ENCODE measurements at places on chromosomes 5 and 9. TPM values are rescaled to one million over a fixed set of nuclear protein-coding genes. Genes with fewer than 3 reads are reported as not detected.

DNA sequence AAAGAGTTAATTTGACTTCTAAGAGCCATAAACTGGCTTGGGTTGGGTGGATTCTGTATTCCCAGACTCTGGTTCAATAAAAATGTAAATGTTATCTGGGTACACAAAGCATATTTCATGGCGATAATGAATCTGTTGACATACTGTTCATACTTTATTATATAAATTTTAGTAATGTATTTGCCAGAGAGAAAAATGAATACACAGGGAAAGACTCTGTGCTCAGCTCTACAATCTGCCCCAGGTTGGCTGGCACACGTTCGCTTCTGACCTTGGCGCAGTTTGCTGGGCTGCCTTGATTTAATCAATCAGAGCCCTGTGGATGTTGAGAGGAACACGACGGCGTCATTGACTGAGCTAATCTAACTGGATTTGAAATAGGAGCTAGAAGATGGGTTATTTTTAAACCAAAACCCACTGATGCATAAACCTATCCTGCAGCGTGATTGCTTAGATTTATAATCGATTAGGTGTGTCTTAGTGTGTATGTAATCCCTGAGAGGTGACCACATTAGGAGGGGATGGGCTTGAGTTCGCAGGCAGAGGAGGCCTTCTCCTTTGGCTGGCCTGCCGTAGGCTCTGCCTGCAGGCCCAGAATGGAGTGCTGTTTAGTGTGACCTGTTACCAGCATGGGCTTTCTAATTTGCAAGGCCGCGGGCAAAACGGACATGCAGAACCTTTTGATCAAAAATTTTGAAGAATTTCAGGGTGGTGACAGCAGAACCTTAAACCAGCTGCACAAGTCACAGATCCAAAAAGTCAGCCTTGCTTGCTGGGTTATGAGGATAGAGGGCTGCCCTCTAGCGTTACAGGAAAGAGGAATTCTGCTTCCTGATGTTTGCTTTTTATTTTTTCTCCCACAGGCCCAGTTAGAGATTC is 3.9 kb upstream of the ADCY2 start:
- H3K27ac ChIP-seq, result no peak overlapping the region
- peaks cover 9% of the 10 kb centered on the region for H3K27me3 ChIP-seq
- H3K4me1 ChIP-seq, result no peaks in the 10 kb centered on the region
- H3K4me3 ChIP-seq, result no peak overlapping the region
- no peaks in the 10 kb centered on the region for H3K36me3 ChIP-seq

- peak overlapping the region; percentile 82 for H3K4me3 ChIP-seq
- H3K27me3 ChIP-seq, result no peaks in the 10 kb centered on the region
- DNase-seq, result peak; percentile 72
- peaks cover 8% of the 10 kb centered on the region for H3K4me1 ChIP-seq
- peaks cover 20% of the 10 kb centered on the region for H3K36me3 ChIP-seq
- H3K27ac ChIP-seq, result peak overlapping the region; percentile 90
These were observed 9.0 kb upstream of the PHF2 start for GRCh38 chr9:93567271-93567959.

GRCh38 chr5:89991592-89991991 is 418.0 kb downstream of the CETN3 start:
- DNase-seq, result no peak
- peaks cover 11% of the 10 kb centered on the region for H3K4me1 ChIP-seq
- no peak overlapping the region for H3K4me3 ChIP-seq

DNA sequence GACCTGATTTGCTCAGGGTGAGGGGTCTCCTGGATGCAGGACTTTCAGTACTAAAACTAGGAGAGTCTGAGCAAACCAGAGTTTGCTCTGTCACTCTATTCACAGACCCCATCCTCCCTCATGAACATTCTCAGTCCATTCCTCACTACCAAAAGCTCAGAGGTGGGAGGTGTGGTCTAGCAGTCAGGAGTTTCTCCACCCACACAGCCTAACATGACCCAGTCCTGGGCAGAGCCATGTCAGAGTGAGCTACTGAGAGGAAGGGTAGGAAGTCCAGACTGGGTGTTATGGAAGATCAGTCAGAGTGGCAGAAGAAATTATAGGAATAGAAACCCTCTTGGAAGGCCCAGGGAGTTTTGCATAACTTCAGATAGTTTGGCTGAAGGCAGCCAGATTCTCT is 113.3 kb upstream of the GRAMD2B start:
- H3K27me3 ChIP-seq, result no peaks in the 10 kb centered on the region
- H3K4me1 ChIP-seq, result no peaks in the 10 kb centered on the region
- no peak overlapping the region for H3K27ac ChIP-seq
- peak; percentile 17 for DNase-seq
- no peak overlapping the region for H3K4me3 ChIP-seq

- H3K36me3 ChIP-seq, result no peaks in the 10 kb centered on the region
- H3K4me1 ChIP-seq, result peaks cover 24% of the 10 kb centered on the region
- H3K27me3 ChIP-seq, result no peaks in the 10 kb centered on the region
- H3K27ac ChIP-seq, result no peak overlapping the region
These were observed 53.8 kb upstream of the PSD2 start for GRCh38 chr5:139741823-139742172.

DNA sequence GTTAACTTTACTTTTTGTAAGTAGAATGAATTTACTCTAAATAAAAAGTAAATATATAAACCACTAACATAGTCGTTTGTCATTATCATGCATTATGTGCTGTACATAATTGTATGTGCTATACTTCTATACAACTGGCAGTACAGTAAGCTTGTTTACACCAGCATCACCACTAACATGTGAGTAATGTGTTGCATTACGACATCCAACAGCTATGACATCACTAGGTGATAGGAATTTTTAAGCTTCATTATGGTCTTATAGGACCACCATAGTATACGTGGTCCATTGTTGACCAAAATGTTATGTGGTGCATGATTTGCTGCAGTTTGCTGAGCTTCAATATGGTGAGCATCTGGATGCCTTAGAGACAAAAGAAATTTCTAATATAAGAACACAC is 819.1 kb upstream of the GRAMD2B start:
- H3K27ac ChIP-seq, result no peak overlapping the region
- no peaks in the 10 kb centered on the region for H3K27me3 ChIP-seq
- H3K4me3 ChIP-seq, result no peak overlapping the region
- no peaks in the 10 kb centered on the region for H3K36me3 ChIP-seq
- H3K4me1 ChIP-seq, result no peaks in the 10 kb centered on the region

GRCh38 chr9:88498880-88499279 is 36.1 kb upstream of the NXNL2 start:
- H3K4me3 ChIP-seq, result no peak overlapping the region
- H3K27ac ChIP-seq, result no peak overlapping the region
- no peaks in the 10 kb centered on the region for H3K36me3 ChIP-seq

- peaks cover 87% of the 10 kb centered on the region for H3K4me1 ChIP-seq
- DNase-seq, result no peak
- no peaks in the 10 kb centered on the region for H3K27me3 ChIP-seq
- peaks cover 16% of the 10 kb centered on the region for H3K36me3 ChIP-seq
These were observed 13.5 kb downstream of the NREP start for GRCh38 chr5:111743512-111743911.

GRCh38 chr5:151528996-151529395 is 62.1 kb downstream of the FAT2 start:
- no peak overlapping the region for H3K27ac ChIP-seq
- H3K4me1 ChIP-seq, result no peaks in the 10 kb centered on the region
- no peaks in the 10 kb centered on the region for H3K36me3 ChIP-seq
- H3K27me3 ChIP-seq, result no peaks in the 10 kb centered on the region
- no peak for DNase-seq
- no peak overlapping the region for H3K4me3 ChIP-seq

DNA sequence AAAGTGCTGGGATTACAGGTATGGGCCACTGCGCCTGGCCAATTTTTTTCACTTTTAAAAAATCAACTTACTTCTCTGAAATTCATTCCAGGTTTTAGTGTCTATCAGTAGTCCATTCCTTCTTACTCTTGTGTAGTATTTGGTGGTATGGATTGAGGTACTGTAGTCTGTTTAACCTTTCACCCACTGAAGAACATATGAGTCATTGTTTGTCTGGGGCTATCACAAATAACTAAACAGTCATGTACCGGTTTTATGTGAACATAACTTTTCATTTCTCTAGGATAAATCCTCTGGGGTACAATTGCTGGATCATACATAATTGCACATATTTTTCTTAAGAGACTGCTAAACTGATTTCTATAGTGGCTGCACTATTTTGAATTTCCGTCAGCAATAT is 1188.0 kb upstream of the CDH9 start:
- H3K27me3 ChIP-seq, result no peaks in the 10 kb centered on the region
- H3K27ac ChIP-seq, result no peak overlapping the region
- no peaks in the 10 kb centered on the region for H3K36me3 ChIP-seq
- H3K4me1 ChIP-seq, result no peaks in the 10 kb centered on the region
- DNase-seq, result no peak
- no peak overlapping the region for H3K4me3 ChIP-seq

GRCh38 chr5:19179571-19179970 is 808.4 kb downstream of the CDH18 start:
- no peaks in the 10 kb centered on the region for H3K27me3 ChIP-seq
- no peak overlapping the region for H3K27ac ChIP-seq

- no peak for DNase-seq
- H3K27ac ChIP-seq, result no peak overlapping the region
- peaks cover 2% of the 10 kb centered on the region for H3K36me3 ChIP-seq
- H3K4me3 ChIP-seq, result no peak overlapping the region
These were observed 273.0 kb downstream of the SPOCK1 start for GRCh38 chr5:137226081-137226480.

Gene CDKN2B-AS1
- 15.2 TPM for total RNA-seq

Gene DYNC2I2
- total RNA-seq, result 51.3 TPM

Gene PTGER4
- 10.6 TPM for total RNA-seq

Gene DAB2
- total RNA-seq, result 277 TPM

Gene PCDHGA1
- total RNA-seq, result 1.1 TPM

Gene WDR5
- total RNA-seq, result 17.7 TPM

Gene DMGDH
- 7.2 TPM for total RNA-seq
